ENCODE measurements at places on chromosomes 4 and X.

DNA sequence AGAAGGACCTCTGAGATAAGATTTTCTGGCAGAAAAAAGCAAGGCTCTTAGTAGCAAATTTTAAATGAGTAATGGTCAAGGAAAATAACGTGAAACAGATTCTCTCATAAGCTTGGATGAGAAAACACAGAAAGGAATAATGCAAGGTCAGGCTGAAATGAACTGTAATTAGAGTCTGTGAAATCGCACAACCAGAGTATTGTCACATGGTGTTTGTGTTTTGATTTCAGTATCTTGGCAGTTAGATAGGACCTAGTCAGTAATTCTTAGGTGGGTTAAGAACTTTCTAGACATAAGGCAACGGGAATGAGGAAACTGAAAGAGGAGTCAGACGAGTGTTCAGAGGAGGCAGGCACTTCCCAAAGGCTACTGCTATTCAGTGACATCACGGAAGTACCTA is 34.6 kb downstream of the LIMCH1 start:
- DNase-seq = no peak

- DNase-seq = peak; percentile 78
Measured at GRCh38 chrX:15674841-15675489, 10.4 kb upstream of the CLTRN start.

DNA sequence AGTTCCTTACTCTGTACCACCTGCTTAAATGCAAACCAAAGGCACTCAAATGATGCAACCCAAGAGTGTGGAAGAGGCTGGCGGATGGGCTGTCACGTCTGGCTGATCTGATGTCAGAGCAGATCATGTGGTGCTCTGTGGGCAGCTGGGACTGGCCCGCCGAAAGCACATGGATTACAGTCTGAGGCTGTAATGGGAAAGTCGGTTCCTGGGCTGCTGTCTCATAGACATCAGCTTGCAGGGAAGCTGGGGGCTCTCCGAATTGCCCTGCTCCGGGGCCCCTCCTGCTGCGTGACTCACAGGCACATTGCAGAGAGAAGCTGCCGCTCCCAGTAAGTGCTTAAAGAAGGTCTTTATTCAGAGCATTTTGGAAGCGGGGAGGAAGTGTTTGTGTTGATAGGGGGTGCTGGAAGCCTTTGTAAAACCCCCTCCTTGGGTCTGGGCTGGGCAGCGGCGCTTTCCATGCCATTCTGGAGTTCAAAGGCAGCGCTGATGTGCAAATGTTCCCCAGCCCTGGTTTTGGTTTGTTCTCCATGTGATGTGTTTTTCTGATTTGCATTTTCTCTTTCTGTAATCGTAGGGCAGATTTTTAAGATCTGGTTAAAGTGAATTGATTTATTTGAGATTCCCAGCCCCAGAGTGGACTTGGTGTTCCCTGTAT is 181.1 kb downstream of the LARP7 start:
- DNase-seq = peak; percentile 94

- DNase-seq = no peak
Measured at GRCh38 chr4:150366487-150366999, 215.4 kb upstream of the MAB21L2 start.

- no peak for DNase-seq
Measured at GRCh38 chrX:56762220-56762619, 33.2 kb downstream of the NBDY start.

GRCh38 chr4:148081267-148081666 is 349.4 kb downstream of the ARHGAP10 start:
- no peak for DNase-seq

GRCh38 chrX:51804741-51805140 is 61.5 kb downstream of the GSPT2 start:
- no peak for DNase-seq

DNA sequence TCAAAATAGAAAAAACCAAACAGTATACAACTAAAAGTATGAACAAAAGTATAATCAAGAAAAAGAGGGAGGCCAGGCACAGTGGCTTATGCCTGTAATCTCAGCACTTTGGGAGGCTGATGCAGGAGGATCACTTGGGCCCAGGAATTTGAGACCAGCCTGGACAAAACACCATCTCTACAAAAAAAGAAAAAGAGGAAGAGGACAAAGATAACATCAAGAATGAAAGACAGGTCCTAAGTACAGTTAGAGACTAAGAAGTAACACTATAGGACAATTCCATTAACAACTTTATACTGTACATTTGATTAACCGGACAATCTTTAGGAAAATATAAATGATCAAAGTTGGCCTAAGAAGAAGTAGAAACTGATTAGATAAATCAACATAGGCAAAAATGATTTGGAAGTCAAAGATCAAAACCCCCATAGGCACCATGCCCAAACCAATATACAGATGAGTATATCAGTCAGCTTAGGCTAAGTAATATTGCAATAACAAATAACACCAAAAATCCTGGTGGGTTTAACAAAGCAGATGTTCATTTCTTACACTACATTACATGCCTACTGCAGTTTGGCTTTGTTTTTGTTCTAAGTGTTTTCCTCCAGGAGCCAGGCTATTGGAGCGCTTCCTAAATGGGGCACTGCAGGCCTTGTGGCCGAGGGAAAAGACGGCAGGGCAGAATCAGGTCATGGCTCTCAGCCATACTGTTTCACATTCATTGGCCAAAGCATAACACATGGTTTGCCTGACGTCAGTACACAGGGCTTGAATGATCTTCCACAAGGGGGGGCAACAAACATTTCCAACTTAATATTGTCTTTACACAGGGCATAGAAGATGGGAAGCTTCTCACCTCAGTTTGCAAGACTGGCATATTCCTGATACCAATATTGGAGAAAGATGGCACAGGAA is 42.2 kb upstream of the HGFAC start:
- DNase-seq = no peak

DNA sequence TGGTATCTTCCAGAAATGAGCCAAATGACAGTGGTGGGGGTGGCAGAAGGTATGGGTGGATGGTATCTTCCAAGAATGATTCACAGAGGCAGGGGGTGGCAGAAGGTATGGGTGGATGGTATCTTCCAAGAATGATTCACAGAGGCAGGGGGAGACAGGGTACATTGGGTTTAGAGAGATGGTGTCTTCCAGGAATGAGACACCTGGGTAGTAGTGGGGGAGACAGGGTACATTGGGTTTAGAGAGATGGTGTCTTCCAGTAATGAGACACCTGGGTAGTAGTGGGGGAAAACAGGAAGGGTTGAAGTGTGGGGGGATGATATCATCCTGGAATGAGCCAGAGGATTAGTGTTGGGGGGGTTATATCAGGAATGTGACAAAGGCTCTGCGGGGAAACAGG is 62.0 kb downstream of the MAOA start:
- DNase-seq = no peak

- DNase-seq = no peak
Measured at GRCh38 chr4:106478152-106478551, 109.6 kb upstream of the GIMD1 start.

DNA sequence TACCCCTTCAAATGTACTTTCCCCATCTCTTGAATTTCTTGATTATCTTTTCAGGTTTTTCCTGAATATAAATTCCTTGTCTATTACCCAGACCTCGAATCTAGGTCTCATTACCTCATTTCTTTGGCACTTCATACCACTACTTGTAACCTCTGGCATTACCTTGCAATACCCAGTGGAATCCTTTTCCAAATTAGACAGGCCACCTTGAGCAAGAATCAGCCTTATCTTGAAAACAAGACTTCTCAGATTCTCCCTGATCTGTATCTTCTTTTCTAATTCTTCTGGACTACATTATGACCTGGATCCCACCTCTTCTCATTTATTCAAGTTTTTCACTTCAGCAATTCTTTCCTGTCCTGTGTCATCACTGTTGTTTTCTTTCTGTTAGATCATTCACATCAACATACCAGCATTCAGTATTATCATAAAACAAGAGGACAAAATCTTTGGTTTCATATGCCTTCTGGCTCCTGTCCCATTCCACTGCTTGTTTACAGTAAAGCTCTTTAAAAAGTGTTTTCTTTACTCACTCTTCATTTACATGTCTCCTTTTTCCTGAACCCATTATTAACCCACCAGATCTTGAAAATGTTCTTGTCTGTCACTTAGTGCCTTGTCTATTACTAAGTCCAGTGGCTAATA is 275.6 kb upstream of the HS3ST1 start:
- no peak for DNase-seq

- DNase-seq = no peak
Measured at GRCh38 chr4:107423677-107424405, 296.2 kb downstream of the PAPSS1 start.
